Ascending aorta (tissue), 2 donors: ENCODE measurements at places on chromosomes 1 and 21.

DNA sequence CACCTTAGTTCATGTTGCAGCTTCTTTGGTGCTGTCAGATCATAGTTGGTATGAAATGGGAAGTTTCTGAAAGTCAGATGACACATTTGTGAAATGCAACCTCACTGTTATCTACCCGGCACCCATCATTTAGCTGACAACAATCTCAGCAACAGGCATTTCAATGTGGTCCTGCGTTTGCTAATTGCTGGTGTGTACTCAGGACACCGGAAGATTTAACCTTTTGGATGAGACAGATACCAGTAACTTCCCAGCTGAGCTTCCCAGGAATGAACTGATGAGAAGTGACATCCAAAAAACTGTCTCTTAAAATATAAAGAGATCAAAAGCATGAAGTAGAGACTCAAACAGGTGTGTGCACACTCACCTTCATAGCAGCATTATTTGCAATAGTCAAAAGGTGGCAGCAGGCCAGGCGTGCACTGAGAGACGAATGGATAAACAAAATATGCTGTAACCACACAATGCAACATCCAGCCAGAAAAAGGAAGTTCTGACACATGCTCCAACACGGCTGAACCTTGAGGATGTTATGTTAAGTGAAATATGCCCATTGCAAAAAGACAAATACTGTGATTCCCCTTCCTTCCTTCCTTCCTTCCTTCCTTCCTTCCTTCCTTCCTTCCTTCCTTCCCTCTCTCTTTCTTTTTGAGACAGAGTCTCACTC is 7.9 kb upstream of the CLDN14 start:
- H3K36me3 ChIP-seq: no peaks in the 10 kb centered on the region
- H3K27ac ChIP-seq: no peak overlapping the region
- H3K4me3 ChIP-seq: no peak overlapping the region
- H3K4me1 ChIP-seq: no peaks in the 10 kb centered on the region

- no peaks in the 10 kb centered on the region for H3K27me3 ChIP-seq
- H3K4me3 ChIP-seq: peak within 1 kb of the TSS; percentile 68
- H3K36me3 ChIP-seq: no peaks in the 10 kb centered on the region
- no peak for DNase-seq
- H3K4me1 ChIP-seq: peaks cover 6% of the 10 kb centered on the region
Measured at GRCh38 chr21:42218836-42219605, at the start of gene ABCG1. ABCG1 (plus strand) TSS chr21:42219140; CDS start chr21:42219263, 123 bp downstream.

DNA sequence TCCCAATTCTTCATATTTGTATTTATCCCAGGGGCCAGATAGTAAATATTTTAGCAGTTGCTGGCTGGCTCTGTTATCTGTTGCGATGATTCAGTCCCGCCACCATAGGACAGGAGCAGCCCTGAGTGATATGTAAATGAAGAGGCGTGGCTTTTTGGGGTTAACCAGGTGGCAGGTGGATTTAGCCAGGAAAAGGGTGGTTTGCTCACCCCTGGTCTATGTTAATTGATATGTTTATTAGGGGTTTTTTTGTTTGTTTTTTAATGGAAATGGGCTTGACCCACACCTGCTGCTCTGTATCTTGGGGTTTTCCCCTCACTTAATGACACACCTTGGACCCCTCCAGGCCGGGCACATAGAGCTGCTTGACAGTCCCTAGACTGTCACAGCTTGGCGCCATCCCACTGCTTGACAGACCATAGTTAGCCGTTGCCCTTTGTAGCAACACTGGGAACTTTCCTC is 62.8 kb downstream of the PIK3CD start:
- H3K27me3 ChIP-seq: no peaks in the 10 kb centered on the region
- H3K36me3 ChIP-seq: peaks cover 8% of the 10 kb centered on the region
- no peaks in the 10 kb centered on the region for H3K4me1 ChIP-seq
- DNase-seq: no peak
- no peak overlapping the region for H3K4me3 ChIP-seq

DNA sequence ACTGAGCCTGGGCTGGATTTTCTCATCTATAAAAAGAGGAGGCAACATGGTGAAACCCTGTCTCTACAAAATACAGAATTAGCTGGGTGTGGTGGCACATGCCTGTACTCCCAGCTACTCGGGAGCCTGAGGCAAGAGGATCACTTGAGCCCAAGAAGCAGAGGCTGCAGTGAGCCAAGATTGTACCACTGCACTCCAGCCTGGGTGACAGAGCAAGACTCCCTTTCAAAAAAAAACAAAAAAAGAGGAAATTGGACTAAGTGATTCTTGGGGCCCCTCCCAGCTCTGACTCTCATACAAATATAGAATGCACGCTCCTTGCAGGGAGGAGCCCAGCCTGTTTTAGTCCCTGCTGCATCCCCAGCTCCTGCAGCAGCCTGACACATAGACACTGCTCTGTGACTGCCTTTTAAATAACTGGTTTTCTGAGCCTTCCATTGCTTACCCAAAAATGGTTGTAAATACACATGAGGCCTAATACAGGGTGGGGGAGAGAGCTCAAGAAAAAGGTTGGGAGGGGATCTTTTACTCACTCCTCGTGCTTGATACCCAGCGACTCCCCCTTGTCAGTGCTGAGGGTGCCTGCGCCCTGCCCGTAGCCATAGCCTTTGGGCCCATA is 17.2 kb downstream of the CSRP1 start:
- no peaks in the 10 kb centered on the region for H3K27me3 ChIP-seq
- H3K4me1 ChIP-seq: peaks cover 37% of the 10 kb centered on the region

DNA sequence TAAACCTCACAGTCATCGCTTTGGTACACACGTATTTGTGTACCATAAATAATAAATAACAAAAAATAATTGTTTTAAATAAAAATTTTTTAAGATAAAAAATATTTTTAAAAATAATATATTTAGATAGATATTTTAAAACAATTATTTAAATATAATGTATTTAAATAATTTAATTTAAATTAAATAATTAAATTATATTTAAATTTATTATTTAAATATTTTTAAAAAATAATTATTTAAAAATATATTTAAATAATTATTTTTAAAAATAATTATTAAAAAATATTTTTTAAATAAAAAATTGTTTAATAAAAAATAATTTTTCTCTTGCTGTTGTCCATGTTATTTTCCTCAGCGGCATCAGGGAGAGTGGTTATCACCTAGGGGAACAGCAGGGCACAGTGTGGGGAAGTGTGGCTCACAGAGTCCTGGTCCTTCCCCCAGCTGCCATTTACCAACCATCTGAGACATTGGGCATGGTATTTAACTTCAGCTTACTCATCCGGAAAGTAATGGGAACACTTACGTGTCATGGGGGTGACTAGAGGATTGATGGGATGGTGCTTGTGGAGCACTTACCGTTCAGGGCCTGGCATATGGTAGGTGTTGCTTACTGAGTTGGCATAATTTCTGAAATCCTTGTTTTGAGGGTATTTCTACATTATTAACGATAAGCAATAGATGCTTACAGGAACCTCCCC is 92.9 kb upstream of the TSPAN2 start:
- H3K27ac ChIP-seq: no peak overlapping the region
- H3K4me3 ChIP-seq: no peak overlapping the region
- peaks cover 26% of the 10 kb centered on the region for H3K4me1 ChIP-seq
- H3K27me3 ChIP-seq: no peaks in the 10 kb centered on the region

DNA sequence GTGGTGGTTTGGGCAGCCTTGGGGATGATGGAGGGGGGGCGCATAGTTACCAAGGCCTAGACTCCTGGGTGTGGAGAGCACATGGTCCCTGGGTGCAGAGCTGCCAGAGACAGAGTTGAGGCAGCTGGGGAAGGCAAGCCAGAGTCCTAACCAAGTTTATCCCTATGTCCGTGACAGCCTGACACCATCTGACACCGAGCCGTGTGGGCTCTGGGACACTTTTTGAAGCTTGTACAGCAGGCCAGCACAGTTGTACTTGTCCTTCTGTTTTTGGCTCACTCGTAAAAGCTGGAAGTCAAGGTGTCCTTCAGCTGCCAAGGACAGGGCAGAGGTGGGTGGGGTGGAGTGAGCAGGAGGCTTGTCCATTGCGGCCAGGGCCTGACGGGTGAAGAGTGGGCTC is 28.5 kb downstream of the SLC26A9 start:
- no peaks in the 10 kb centered on the region for H3K36me3 ChIP-seq
- no peak for DNase-seq
- H3K27me3 ChIP-seq: no peaks in the 10 kb centered on the region
- H3K27ac ChIP-seq: peak overlapping the region; percentile 81
- no peak overlapping the region for H3K4me3 ChIP-seq

- H3K4me3 ChIP-seq: no peak overlapping the region
- no peak for DNase-seq
- no peak overlapping the region for H3K27ac ChIP-seq
Measured at GRCh38 chr1:17865912-17866739, 111.0 kb downstream of the ACTL8 start.

DNA sequence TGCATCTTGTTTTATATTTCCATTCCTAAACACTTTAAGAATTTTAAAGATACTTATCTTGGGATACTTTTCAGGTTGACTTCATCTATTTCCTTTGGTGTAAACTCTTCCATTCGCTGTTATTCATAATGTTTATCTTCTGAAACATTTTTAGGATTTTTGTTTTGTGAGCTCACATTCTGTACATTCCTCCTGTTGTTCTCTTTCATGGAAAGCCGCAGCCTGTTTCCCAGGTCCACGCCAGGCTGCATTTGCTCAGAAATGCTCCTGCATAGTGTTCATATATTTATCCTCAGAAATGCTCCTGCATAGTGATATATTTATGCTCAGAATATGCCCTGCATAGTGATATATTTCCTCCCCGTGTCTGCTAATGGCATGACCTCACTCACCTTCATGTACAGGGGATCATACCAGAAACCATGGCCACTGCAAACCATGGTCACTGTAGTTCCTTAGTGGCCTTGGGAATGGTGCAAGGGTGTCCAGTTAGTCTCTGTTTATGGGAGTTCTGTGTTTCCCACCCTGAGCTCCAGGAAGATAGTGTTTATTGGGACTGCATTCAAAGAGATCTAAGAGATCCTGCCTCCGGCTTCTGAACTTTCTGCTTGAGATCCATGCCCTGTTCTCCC is 153.9 kb upstream of the GREM2 start:
- H3K4me1 ChIP-seq: no peaks in the 10 kb centered on the region
- no peak overlapping the region for H3K27ac ChIP-seq
- H3K4me3 ChIP-seq: no peak overlapping the region
- no peaks in the 10 kb centered on the region for H3K27me3 ChIP-seq
- no peaks in the 10 kb centered on the region for H3K36me3 ChIP-seq

DNA sequence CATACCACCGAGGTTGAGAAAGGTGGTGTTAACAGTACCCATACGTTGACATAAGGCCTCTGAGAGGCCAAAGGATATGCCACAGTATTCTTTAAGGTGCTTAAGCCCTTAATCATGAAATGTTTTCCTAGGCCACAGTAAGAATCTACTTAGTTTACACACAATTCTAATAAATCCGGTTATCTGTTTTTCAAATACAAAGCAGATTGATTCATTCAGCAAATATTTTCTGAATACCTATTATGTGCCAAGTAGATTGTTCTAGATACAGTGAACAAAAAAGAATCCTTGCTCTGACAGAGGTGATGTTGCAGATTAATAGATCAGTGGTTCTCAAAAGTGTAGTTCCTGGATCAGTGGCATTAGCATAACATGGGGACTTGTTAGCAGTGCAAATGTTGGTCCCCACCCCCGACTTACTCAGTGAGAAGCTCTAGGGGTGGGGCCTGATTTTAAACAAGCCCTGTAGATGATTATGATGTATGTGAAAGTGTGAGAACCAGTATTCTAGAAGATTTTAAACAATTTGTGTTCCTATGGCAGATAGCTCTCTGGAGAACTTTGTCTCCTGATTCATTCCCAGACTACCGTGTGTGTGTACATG is 61.6 kb downstream of the NFIA start:
- no peak overlapping the region for H3K4me3 ChIP-seq
- no peaks in the 10 kb centered on the region for H3K27me3 ChIP-seq
- H3K4me1 ChIP-seq: peaks cover 64% of the 10 kb centered on the region
- peak overlapping the region; percentile 63 for H3K27ac ChIP-seq
- DNase-seq: no peak
- no peaks in the 10 kb centered on the region for H3K36me3 ChIP-seq

DNA sequence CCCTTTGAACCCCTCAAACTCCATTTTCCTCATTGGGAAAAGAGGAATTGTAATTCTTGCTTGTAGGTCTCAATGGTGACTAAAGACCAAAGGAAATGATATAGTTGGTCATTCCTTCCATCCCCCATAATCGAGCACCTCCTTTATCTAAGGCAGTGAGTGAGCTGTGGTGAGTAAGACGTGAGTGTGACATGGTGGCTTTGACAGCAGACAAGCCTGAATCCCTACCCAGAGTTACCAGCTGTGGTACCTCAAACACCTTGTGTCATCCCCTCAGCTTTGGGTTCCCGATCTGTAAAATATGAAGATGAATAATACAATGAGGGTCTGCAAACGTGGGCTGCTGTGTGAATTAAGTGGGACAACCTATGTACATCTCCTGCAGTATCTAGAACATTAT is 8.4 kb downstream of the TRAF5 start:
- H3K4me1 ChIP-seq: peaks cover 67% of the 10 kb centered on the region
- no peak overlapping the region for H3K4me3 ChIP-seq
- H3K27ac ChIP-seq: no peak overlapping the region
- no peak for DNase-seq
- no peaks in the 10 kb centered on the region for H3K27me3 ChIP-seq

GRCh38 chr1:1603671-1604373 is 3.9 kb upstream of the FNDC10 start:
- H3K4me1 ChIP-seq: peaks cover 4% of the 10 kb centered on the region
- no peaks in the 10 kb centered on the region for H3K36me3 ChIP-seq
- H3K27ac ChIP-seq: no peak overlapping the region
- H3K4me3 ChIP-seq: no peak overlapping the region
- no peak for DNase-seq
- peaks cover 6% of the 10 kb centered on the region for H3K27me3 ChIP-seq

DNA sequence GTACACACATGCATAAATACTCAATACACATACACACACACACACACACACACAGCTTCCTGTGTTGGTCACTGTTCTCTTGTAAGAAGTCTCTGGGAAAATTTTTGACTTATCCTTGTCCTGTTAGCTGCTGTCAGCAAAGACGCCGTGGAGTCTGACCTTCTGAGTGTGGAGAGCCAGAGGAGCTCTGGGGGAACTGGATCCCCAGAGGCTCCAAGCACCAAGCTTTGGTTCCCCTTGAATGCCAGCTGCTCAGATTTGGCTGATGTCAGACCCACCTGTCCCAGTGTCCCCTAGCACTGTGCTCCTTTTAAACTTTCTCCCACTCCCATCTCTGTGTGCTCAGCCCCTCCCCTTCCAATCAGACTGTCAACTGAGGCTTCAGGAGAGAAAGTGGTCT is 319.1 kb downstream of the CAMTA1 start:
- H3K4me3 ChIP-seq: no peak overlapping the region
- H3K27me3 ChIP-seq: no peaks in the 10 kb centered on the region
- no peak overlapping the region for H3K27ac ChIP-seq
- H3K4me1 ChIP-seq: no peaks in the 10 kb centered on the region
- no peak for DNase-seq
- H3K36me3 ChIP-seq: no peaks in the 10 kb centered on the region
